Left ventricle myocardium superior (tissue), 1 donor: ENCODE measurements at places on chromosomes 7 and 10. TPM values are rescaled to one million over a fixed set of nuclear protein-coding genes. Genes with fewer than 3 reads are reported as not detected.

The ATOH7 gene
- not detected for total RNA-seq

The TAS2R5 gene
- total RNA-seq: not detected

The FAM25C gene
- not detected for total RNA-seq

The OPN1SW gene
- not detected for total RNA-seq

The UNCX gene
- total RNA-seq: not detected

The PKD2L1 gene
- total RNA-seq: not detected

The OR13A1 gene
- not detected for total RNA-seq

The NANOS1 gene
- total RNA-seq: 8.7 TPM

The ACBD7 gene
- total RNA-seq: not detected

The A1CF gene
- not detected for total RNA-seq

GRCh38 chr7:3986927-3987326 is 685.9 kb downstream of the SDK1 start:
- no peak for DNase-seq

GRCh38 chr7:73682745-73683055 is 553 bp downstream of the DNAJC30 start:
- no peak for DNase-seq

DNA sequence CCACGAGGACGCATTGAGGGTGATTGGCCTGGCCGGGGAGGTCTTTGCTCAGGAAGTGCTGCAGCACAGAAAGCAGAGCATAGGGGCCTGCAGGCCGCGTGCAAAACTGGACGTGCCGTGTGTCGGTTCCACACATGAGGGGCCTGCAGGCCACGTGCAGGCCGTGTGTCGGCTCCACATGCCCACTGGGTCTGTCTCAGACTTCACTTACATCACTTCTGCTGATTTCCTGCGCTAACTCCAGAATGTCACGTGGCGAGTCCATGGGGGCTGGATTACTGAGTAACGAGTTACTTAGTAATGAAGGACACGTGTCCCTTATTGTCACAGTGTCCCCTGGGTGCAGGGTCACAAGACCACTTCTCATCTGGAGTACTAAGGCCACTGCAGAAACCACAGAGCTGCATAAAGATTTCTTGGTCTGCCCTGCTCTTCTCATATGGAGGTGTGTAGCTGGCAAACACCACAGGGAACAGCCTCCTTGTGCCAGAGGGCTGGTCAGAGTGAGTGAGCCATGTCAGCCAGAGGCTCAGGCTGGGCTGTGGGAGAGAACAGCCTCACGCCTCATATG is 60.8 kb downstream of the GDI2 start:
- no peak for DNase-seq

GRCh38 chr10:98659951-98660350 is 213.2 kb upstream of the HPS1 start:
- DNase-seq: no peak

GRCh38 chr7:133207687-133208086 is 45.2 kb upstream of the EXOC4 start:
- no peak for DNase-seq

DNA sequence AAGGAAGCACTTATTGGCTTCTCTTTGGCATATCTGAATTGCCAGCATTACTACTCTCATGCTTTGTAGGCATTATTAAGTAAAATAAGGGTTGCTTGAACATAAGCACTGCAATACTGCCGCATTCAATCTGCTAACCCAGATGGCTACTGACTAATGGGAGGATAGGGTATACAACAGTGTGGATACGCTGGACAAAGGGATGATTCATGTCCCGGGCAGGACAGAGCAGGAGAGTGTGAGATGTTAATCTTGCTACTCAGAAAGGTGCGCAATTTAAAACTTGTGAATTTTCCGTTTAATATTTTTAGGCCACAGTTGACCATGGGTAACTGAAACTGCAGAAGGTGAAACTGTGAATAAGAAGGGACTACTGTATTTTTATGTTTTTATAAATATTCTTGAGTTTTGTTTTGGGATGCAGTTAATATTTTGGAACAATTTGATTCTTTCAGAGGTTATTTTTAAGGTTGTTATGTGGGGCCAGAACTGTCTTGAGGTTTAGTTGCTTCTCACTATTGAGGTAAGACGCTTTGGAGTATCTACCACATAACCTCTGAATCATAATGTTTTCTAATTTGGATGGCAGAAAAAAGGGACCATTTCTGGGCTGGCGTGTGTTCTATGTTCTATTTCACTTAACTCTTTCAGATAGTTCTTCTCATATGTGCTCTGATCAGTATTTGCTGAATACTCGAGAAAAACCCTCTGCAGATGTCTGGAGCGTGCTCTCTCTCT is 75.7 kb upstream of the SYPL1 start:
- DNase-seq: no peak

GRCh38 chr7:5210751-5211338 is 20.8 kb downstream of the WIPI2 start:
- DNase-seq: no peak

DNA sequence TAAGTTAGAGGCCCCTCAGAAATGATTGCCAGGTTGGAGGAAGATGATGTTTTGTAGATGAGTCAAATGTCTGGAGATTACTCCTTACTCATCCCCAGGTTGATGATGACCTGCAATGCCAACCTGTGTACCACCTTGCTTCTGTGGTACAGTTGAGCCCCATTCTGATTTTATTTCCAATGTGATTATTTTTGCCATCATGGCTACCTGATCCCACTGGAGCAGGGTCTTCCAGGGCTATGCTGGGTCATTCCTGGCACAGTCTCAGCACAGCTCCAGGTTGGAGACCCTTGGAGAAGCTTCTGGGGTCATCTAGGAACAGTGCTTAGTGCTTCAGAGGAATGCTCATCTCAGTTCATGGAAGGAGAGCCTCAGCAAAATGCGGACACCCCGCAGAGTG is 34.3 kb downstream of the LRRC18 start:
- no peak for DNase-seq

- no peak for DNase-seq
Measured at GRCh38 chr7:48040944-48041652, 5.8 kb downstream of the C7orf57 start.

DNA sequence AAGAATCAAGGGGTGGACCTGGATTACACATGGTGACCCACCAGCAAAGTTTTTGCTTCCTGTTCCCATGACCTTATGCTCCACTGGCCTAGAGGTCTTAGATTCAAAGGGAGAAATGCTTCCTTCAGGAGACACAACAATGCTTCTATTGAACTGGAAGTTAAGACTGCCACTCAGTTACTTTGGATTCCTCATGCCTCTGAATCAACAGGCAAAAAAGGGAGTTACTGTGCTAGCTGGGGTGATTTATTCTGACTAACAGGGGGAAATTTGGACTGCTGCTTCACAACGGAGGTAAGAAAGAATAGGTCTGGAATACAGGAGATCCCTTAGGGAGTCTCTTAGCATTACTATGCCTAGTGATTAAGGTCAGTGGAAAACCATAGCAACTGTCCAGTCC is 10.3 kb downstream of the TMEM229A start:
- no peak for DNase-seq

DNA sequence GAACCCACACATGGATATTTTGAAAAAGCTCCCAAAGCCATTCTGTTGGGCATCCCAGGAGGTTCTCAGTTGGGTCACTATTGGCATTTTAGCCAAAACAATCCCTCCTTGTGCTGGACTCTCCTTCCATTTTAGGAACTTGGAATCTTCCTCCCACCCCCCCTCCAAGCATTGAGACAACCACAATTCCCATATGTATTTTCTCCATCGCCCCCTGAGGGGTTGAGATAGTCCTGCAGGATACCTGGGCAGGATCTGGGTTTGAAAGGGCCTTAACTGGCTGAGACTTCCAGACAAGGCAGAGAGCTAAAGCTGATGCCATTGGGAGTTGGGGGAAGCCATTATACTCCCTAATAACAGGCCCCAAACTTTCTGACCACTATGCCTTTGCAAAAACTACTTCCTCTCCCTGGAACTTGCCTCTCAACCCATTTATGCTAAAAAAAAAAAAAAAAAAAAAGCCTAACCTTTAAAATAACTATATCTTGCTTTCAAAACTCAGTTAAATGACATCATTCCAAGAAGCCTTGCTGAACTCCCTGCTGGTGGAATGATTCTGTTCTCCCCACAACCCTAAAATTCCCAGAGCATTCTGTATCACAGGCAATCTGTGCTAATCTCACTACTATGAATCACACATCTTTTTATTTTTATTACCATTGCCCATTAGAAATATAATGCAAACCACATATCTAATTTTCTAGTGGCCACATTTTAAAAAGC is 77.5 kb upstream of the PDE1C start:
- DNase-seq: no peak

DNA sequence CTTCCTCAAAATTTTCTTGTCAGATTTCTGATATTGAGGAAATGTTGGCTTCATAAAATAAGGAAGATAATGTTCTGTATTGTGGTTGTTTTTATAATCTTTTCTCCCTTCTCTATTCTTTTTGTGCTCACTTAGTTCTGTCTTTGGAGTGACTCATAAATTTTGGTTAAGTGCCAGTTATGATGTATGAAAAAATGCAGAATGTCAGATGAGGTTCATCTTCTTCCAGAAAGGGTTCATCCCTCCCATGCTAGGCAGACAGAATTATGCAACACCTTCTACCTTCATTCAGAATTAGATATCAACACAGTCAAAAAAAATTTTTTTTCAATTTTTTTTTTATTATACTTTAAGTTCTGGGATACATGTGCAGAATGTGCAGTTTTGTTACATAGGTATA is 36.6 kb upstream of the CYP2C19 start:
- no peak for DNase-seq

- no peak for DNase-seq
Measured at GRCh38 chr7:91310830-91311460, 46.7 kb downstream of the FZD1 start.

DNA sequence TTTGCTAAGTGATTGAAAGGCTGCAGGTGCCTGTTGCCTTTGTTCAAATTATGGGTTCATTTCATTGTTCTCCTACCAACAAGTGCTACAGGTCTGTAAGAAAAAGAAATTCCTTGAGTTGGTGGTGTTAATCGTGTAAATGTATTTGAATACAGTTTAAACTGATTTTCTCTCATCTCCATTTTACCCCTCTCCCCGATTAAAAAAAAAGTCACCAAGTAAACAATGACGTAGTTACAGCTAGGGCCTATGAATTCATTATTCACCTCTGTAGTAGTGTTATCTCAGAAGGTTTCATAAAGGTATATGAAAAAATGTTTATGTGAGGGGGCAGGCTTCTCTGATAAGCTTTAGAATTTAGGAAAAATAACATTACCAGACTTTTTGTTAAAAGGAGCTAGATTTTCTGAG is 1.1 kb downstream of the REEP3 start:
- no peak for DNase-seq
